Uterine smooth muscle cell (primary cell): ENCODE measurements at places on chromosomes 16 and 17. TPM values are rescaled to one million over a fixed set of nuclear protein-coding genes. Genes with fewer than 3 reads are reported as not detected.

The NOD2 gene
- 0.22 and 0.25 TPM in 2 replicates for total RNA-seq

The CMTM2 gene
- total RNA-seq: not detected in 2 replicates

The TEKT5 gene
- not detected in 2 replicates for total RNA-seq

The MLKL gene
- 8.6 and 15.5 TPM in 2 replicates for total RNA-seq

The ABAT gene
- total RNA-seq: 0.44 and 1.2 TPM in 2 replicates

The MRPL12 gene
- 8.6 and 11.8 TPM in 2 replicates for total RNA-seq

The SKAP1 gene
- not detected in 2 replicates for total RNA-seq

The MYO15A gene
- 0.33 and 0.50 TPM in 2 replicates for total RNA-seq

The ARHGDIG gene
- 0.12 and 0.44 TPM in 2 replicates for total RNA-seq

The TMC7 gene
- 0.50 and 0.89 TPM in 2 replicates for total RNA-seq

The RABEP2 gene
- 38.7 and 42.5 TPM in 2 replicates for total RNA-seq

The TP53TG3C gene
- total RNA-seq: not detected in 2 replicates

The ITGA3 gene
- total RNA-seq: 208 and 211 TPM in 2 replicates

The PDILT gene
- not detected in 2 replicates for total RNA-seq

The SLC5A10 gene
- under 0.01 TPM in 1 of 2 replicates, not detected in the other for total RNA-seq

The CLEC3A gene
- total RNA-seq: not detected in 2 replicates

The MAZ gene
- 128 and 170 TPM in 2 replicates for total RNA-seq

The SLC16A13 gene
- 1.00 and 1.7 TPM in 2 replicates for total RNA-seq

The ABCC3 gene
- total RNA-seq: 2.2 and 8.7 TPM in 2 replicates

The KRTAP4-5 gene
- total RNA-seq: not detected in 2 replicates

The RRN3 gene
- 37.7 and 42.4 TPM in 2 replicates for total RNA-seq

The GNGT2 gene
- not detected in 2 replicates for total RNA-seq

The TNK1 gene
- under 0.01 and 0.66 TPM in 2 replicates for total RNA-seq

The TMIGD1 gene
- not detected in 2 replicates for total RNA-seq

The MAPT gene
- 0.33 and 0.75 TPM in 2 replicates for total RNA-seq

The TMEM238L gene
- total RNA-seq: not detected in 2 replicates

The FGF11 gene
- total RNA-seq: 0.77 and 1.7 TPM in 2 replicates

The TBC1D3D gene
- 0.12 and 0.89 TPM in 2 replicates for total RNA-seq

The AANAT gene
- not detected in 2 replicates for total RNA-seq

The SLFN14 gene
- not detected in 2 replicates for total RNA-seq

The ALDH3A1 gene
- 0.50 TPM in 1 of 2 replicates, not detected in the other for total RNA-seq

The ABCC11 gene
- total RNA-seq: 0.11 and 0.50 TPM in 2 replicates

The CTRB1 gene
- not detected in 2 replicates for total RNA-seq
